ENCODE measurements at places on chromosomes 7 and 10. TPM values are rescaled to one million over a fixed set of nuclear protein-coding genes. Genes with fewer than 3 reads are reported as not detected.

SLC35G1 gene
- polyA plus RNA-seq: 1.8 TPM

NPC1L1 gene
- 0.03 TPM for polyA plus RNA-seq

NXPH1 gene
- not detected for polyA plus RNA-seq

MYO1G gene
- 27.9 TPM for polyA plus RNA-seq

AGAP3 gene
- polyA plus RNA-seq: 79.1 TPM

VPS37D gene
- polyA plus RNA-seq: 0.80 TPM

BMI1 gene
- polyA plus RNA-seq: 26.9 TPM

TMEM248 gene
- polyA plus RNA-seq: 21.5 TPM

COL28A1 gene
- 0.28 TPM for polyA plus RNA-seq

CEP55 gene
- polyA plus RNA-seq: 6.1 TPM

TET1 gene
- 0.04 TPM for polyA plus RNA-seq

LRRC18 gene
- not detected for polyA plus RNA-seq

MDFIC gene
- 26.2 TPM for polyA plus RNA-seq

BICC1 gene
- polyA plus RNA-seq: 0.86 TPM

SUV39H2 gene
- 1.2 TPM for polyA plus RNA-seq

PPP1R3A gene
- not detected for polyA plus RNA-seq

WNT8B gene
- polyA plus RNA-seq: not detected

C10orf143 gene
- polyA plus RNA-seq: 12.9 TPM

VENTX gene
- 0.76 TPM for polyA plus RNA-seq

TWNK gene
- polyA plus RNA-seq: 7.4 TPM

TAS2R41 gene
- polyA plus RNA-seq: not detected

CHST3 gene
- 1.6 TPM for polyA plus RNA-seq

CYTH3 gene
- 4.8 TPM for polyA plus RNA-seq

ABCB4 gene
- polyA plus RNA-seq: 37.5 TPM

LANCL2 gene
- polyA plus RNA-seq: 4.7 TPM

NPVF gene
- not detected for polyA plus RNA-seq
